Gastroesophageal sphincter (tissue), 4 donors: ENCODE measurements at places on chromosomes 7 and 10.

- no peak for ATAC-seq
These were observed 65.6 kb upstream of the DUSP5 start for GRCh38 chr10:110432084-110432483.

DNA sequence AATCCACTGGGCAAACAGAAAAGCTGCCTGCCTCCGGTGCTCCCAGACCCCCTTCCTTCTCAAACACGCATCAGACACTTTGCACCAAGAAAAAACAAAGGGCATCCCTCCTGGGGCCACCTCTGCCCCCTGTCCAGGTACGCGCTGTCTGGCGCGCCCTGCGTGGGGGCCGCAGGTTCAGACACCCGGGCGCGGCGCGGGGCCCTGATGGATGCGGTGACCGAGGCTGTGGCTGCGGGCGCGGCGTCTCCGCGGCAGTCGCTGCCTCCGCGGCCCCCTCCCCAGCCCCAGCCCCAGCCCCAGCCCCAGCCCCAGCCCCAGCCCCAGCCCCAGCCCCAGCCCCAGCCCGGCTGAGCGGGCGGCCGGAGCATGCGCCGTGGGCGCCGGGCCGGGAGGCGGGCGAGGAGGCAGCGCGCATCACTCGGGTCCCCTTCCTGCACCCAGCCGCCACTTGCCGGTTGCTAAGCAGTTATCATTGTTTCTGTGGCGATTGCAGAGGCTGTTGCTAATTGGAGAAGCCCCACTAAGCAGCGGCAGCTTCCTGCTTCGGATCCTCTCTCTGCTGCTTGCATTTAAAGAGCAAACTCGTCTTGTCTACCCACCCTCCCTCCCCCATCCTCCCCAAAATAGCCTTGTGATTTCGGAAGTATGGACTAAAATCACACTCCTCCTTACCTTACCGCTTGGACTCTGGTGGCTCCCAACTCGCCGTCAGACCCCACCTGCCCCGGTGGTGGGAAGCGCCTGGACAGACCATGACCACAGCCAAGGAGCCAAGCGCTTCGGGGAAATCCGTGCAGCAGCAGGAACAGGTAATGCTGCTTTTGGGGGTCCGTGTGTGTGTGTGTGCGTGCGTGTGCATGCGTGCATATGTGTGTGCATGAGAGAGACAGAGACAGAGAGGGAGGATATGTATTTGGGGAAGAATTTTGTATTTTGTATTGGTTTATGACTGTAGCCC is 252.8 kb downstream of the DPP6 start:
- no peak for ATAC-seq

DNA sequence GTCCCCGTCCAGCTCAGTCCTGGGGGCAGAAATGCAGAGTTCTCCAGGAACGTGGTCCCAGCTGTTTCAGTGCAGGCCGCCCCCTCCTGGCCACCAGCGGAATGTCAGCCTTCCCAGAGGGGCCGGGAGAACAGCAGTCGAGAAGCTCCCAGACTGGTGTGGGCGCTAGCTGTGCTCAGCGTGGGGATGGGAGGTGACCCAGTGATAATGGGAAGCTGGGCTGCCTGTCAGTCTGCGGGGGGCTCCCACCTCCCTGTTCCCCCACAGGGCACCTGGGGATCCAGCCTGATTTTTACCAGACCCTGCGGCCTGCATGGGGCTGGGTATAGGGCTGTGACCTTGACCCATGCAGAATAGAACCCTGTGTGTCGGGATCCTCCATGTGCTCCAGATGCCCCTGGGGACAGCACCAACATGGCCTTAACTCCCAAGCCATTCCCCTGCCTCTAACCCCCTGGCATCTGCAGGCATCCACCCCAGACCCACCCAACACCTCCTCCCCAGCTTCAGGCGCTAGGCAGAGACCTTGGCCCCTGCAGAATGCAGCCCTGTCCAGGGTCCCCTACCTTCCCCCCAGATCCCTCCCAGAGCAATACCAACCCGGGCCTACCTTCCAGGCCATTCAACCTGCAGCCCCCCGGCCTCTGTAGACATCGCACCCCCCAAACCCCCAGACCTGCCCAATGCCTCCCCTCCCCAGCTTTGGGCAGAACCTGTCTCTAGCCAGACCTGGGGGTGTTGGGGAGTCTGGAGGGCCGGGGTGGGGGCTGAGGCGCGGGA is 880 bp upstream of the ELN start:
- ATAC-seq, result peak; percentile 44

DNA sequence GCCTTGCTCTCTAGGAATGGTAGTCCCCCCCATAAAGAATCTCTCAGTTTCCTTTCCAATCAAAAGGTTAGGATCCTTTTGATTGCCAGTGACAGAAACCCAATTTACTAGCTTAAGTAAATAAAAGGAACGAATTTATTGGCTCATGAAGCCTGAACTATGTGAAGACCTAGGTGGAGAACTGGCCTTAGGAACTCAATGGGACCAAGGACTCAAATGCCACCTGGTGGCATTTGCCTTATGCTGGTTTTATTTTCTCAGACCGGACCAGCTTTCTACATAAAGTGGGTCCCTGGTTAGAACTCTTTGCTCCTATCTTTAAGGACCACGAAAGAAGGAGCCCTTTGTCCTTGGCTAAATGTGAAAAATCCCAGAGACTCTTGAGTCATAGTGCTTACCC is 25.4 kb downstream of the CFTR start:
- ATAC-seq, result no peak

GRCh38 chr7:128878226-128879105 is 15.8 kb downstream of the ATP6V1F start:
- no peak for ATAC-seq

DNA sequence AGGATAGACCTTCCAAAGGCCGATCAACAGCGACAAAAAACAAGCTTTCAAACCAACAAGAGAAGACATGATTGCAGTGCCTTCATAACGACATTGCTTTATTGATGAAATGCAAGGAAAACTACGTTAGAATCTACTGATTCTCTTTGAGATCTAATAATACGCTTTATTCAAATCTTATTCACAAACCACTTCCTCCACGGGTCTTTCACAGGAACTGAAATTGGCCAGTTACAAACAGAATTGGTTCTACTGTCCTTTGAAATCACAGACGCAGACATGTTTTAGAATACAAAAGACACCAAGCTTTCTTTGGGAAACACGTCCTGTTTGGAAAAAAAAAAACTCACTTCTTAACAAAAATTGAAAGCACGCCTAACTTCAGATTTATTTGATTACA is 74.7 kb upstream of the SEPHS1 start:
- no peak for ATAC-seq

GRCh38 chr7:20310963-20311742 is 19.5 kb upstream of the ITGB8 start:
- no peak for ATAC-seq

- ATAC-seq, result no peak
These were observed 144.8 kb downstream of the CPEB3 start for GRCh38 chr10:92146107-92146506.

DNA sequence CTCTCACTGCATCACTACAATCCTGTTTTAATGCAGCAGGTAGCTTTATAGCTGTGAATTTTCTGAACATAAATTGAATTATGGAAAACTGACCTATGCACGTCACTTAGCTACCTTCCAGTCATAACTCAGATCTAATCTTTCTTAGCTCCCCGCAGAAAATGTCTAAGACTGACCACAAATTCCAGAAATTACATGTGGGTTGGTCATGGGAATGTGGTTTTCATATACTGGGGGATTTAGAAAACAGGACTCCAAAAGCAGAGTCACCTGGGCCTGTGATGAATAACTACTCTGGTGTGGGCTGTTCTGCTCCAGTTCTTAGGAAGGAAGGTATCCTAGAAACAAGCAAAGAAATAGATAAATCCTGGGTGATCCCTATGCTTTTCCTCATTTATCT is 178.4 kb upstream of the LRRTM3 start:
- ATAC-seq, result no peak

GRCh38 chr10:30383356-30383755 is 34.3 kb upstream of the MTPAP start:
- no peak for ATAC-seq

DNA sequence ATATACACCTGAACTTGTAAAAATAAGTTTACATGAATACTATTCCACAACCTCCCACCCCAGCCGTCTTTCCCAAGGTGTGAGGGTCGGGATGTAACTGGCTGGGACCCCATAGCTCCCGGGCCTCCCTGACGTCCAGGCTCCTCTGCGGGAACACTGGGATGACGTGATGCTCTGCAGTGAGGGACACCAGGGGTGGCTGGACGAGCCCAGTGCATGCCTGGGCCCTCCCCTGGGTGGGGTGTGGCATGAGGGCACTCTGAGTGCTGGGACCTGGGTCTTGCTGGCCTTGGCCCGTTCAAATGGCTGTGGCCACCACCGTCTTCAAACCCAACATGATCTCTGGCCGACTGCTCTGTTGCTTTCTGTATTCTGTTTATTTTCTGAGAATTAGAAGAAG is 182.4 kb downstream of the DNAJB6 start:
- no peak for ATAC-seq

GRCh38 chr7:143905509-143905908 is 3.5 kb upstream of the TCAF1 start:
- ATAC-seq, result no peak

DNA sequence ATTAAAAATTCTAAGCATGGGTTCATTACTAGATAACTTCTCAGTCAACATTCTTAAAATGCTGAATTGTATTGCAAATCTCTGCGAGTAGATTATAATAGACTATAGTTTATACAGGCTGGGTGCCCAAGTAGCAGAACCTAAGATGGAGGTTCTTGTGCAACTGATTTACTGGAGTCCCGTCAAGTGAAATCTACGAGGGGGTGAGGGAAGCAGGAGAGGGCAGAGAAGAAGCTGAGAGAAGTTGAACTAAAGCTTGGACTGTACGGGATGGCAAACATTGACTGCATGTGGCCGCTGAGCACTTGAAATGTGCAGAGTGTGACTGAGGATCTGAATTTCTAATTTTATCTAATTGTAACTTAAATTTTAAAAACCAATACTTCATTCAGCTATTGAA is 124.5 kb downstream of the CTNNA3 start:
- no peak for ATAC-seq

DNA sequence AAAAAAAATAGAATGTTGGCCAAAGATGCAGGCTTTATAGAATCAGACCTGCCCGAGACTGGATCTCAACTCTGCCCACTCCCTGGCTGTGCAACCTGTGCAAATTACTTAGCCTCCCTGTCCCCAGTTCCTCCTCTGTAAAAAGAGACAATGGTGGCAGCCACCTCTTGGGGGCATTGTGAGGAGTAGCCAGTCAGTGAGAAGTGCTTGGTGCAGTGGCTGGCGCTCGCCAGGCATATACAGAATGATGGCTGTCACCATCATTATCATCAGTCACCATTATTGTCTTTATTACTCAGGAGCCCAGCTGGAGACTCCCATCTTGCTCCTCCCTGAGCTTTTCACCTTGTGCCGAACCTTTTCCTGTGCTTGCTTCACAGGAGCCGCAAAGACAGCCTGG is 29.4 kb upstream of the TRIM8 start:
- ATAC-seq, result no peak

DNA sequence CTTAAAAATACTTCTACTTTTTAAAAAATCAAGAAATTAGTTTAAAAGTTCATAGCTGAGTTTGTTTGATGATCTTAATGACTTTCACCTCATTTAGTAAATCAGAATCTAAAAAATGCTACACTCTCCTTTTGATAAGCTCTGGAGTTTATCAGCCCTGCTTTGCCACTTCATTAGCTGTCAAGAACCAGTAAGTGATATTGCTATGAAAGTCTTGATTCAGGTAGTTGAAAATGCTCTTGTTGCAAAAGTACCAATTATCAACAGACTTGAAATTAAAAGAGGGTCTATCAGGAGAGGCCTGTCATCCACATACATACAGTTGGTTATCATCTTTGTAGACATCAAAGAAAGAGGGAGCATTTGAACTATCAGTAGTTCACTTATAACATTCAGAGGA is 41.6 kb downstream of the SEMA3A start:
- no peak for ATAC-seq

GRCh38 chr7:128152721-128153120 is 88.4 kb upstream of the LEP start:
- no peak for ATAC-seq

DNA sequence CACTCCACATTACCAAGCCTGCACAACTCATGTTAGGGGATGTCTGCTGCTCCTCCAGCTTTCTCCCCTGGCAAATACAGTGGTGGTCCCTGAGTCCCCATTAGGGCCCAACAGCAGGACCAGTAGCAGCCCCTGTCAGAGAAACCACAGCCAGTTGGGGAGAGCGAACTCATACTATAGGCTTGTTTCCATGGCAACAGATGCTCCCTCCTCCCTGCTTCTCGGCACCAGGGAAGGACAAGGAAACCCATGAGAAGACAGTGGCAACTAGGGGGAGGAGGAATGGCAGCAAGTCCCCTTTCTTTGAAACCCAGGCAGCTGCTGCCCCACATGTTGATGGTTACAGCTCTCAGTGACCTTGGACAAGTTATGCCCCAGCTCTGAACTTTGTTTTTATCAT is 326.4 kb downstream of the KCNMA1 start:
- no peak for ATAC-seq

GRCh38 chr10:99872367-99873162 is 90.1 kb downstream of the ABCC2 start:
- ATAC-seq, result no peak

DNA sequence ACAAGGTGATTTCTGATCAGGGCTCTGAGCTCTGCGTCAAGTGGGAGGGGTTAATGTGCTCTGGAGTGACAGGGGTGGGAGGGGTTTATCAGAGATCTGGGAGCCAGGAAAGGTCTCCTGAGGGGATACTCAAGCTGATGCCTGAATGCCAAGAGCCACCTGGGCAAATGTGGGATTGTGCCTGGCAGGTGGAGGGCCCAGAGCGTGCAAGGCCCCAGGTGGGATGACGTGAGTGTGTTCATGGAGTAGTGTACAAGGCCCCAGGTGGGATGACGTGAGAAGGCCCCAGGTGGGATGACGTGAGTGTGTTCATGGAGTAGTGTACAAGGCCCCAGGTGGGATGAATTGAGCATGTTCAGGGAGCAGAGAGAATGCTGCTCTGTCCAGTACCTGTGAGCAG is 610.3 kb downstream of the PTPRN2 start:
- ATAC-seq, result no peak

DNA sequence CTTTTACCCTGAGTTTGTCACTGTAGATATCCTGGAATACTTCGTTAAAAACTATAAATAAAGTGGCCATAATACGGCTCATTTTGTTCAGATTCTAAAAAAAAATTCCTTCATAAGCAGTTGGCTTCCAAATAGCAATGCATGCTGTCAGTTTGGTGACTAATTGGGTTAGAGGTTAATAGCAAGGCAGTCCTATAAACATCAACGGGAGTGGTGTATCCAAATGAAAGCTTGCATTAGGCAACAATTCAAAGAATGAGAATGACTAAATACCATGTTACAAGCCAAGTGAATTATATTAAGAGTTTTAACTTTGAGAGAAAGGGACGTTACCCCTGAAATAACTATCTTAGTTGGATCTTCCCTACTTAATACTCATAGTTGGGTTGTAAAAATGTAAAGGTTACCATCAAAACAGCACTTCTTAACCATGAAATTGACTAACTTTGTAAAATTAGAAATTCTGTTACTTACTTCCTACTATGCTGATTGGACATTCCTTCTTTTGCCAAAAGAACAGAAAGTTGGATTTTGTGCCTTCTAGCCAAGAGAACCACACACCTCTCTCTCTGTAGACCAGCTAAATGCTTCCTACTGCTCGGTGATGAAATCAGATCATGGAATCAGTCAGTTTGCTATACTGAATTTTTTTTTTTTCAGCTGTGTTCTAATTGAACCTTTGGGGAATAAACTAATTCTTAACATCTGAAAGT is 98.0 kb downstream of the KAT6B start:
- peak; percentile 92 for ATAC-seq
